Esophagus squamous epithelium (tissue), 5 donors: ENCODE measurements at places on chromosomes 7 and 10.

DNA sequence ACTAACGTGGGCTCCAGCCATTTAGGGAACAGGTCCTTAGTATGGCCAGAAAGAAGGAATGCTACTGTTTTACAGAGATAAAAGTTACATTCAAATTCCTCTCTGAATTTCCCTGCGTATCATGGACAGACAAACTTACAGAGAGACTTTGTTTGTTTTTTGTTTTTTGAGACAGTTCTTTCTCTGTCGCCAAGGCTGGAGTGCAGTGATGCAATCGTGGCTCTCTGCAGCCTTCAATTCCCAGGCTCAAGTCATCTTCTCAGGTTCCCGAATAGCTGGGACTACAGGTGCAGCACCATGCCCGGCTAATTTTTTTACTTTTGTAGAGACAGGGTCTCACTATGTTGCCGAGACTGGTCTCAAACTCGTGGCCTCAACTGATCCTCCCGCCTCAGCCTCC is 64.5 kb upstream of the MPP7 start:
- DNase-seq: no peak

- DNase-seq: no peak
Observed at GRCh38 chr10:98456686-98457482, 10.1 kb upstream of the HPS1 start.

DNA sequence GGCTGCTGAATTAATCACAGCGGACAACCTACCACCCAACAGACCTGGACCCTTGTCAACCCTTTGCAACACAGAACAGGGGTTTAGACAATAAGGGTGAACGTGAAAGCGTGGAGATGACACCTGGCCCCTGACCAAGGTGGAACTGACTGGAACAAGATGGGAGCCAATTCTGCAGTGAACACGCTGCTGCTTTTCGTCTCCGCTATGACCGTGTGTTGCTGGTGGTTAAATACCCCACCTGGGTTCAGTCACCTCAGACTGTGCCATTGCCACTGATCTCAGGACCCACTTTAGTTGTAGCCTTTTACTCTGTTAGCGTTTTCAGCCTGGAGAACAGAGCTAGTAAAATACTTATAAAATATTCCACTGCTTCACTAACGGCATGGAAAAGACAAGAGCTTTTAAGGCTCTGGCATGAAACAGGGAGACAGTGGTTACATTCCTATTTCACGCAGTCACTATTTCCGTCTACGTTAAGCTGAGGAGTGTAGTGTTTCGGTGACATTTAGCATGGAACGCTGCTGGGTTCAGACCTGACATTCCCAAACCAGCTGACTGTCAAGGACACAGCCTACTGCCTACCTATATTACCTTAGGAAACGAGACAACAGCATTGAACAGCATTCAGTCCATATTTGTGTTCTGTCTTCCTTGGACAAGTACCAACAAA is 119.5 kb upstream of the PRSS1 start:
- DNase-seq: no peak

DNA sequence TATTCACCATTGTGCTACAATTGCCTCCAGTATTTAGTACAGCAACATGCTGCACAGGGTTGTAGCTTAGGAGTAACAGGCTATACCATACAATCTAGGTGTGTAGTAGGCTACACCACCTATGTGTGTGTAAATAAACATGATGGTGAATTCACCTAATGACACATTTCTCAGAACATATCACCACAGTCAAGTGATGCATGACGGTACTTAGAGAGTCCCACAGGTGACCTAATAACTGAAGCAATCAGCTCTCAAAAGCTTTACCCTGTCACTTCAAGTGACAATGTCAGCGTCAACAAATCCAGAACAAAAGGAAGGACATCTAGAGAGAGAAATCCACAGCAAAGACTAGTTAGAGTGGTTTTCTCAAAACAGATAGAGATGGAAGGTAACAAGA is 38.8 kb downstream of the CCNJ start:
- no peak for DNase-seq
